ENCODE measurements at places on chromosomes 4 and X. TPM values are rescaled to one million over a fixed set of nuclear protein-coding genes. Genes with fewer than 3 reads are reported as not detected.

The TRIM75 gene
- not detected for total RNA-seq

The GPR173 gene
- total RNA-seq: 0.44 TPM

GRCh38 chr4:26737385-26737784 is 123.3 kb upstream of the STIM2 start:
- DNase-seq: no peak

DNA sequence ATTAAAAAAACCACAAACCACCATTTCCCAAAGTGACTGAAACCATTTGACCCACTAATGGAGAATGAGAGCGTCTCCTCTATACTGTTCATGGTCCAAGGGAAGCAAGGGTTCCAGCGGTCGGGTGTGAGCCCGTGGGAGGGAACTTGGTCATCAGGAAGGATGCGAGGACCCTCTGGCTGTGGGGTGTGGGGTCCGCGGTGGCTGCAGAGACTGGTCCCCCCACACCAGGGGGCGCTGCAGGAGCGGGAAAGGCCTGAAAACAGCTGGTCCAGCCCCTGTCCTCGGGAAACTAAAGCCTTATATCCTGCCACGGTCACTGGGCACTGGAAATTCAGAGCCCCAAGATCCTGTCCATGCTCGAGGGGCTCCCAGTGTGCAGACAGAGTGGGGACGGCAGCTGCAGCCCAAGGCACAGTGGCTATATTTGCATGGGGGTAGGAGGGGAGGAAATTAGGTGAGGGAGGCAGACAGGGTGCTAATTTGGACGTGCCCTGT is 4.3 kb downstream of the BLOC1S4 start:
- DNase-seq: peak; percentile 82
